ENCODE measurements at places on chromosomes 3 and 15.

DNA sequence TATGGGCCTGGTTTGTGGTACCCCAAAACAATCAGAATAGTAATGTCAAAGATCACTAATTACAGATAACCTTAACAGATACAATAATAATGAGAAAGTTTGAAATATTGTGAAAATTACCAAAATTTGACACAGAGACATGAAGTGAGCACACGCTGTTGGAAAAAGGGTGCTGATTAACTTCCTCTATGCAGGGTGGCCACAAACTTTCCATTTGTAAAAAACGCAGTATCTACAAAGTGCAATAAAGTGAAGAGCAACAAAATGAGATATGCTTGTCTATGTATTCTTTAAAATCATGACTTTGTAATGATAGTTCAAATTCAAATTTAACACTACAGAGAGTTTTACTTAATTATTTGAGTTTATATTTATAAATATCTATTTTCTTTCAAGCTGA lies 7.6 kb upstream of the TIGIT start:
- no peak for DNase-seq

DNA sequence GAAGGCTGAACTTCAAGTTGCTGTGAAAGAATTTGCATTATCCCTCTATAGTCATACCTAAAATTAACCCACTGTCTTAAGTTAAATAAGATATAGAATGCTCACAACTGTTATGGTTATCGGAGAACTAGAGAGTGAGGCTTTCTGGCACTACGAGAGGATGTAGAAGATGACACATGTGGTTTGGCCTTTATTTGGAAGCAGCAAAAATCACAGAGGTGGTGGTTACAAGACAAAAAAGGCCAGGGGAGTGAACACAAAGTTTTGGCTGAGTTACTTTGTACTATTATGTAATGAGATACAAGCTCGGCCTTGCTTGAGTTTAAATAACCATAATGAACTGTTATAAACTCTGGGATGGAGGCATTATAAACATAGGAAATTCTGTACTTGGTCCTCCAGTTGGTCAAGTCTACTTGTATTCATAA lies 78.3 kb upstream of the ICE2 start:
- no peak for DNase-seq

DNA sequence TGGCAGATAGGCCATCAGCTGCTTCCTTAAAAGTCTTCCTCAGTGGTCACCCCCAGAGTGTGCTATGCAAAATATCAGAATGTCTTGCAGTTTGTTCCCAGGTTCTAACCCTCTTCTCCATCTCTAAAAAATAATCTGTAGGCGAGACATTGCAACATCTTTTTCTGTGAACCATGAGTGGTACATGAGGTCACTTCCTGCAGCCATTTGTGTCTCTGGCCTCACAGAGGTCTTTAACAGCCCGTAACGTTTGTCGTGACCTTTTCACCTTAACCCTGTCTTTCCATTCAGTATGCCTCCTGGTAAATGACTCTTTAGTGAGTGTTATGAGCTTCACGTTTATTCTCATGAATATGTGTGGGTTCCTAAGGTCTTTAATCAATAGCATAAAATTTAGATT lies 145.4 kb downstream of the KLHL25 start:
- DNase-seq, result no peak

GRCh38 chr3:53023072-53023823 lies 22.6 kb downstream of the SFMBT1 start:
- no peak for DNase-seq

DNA sequence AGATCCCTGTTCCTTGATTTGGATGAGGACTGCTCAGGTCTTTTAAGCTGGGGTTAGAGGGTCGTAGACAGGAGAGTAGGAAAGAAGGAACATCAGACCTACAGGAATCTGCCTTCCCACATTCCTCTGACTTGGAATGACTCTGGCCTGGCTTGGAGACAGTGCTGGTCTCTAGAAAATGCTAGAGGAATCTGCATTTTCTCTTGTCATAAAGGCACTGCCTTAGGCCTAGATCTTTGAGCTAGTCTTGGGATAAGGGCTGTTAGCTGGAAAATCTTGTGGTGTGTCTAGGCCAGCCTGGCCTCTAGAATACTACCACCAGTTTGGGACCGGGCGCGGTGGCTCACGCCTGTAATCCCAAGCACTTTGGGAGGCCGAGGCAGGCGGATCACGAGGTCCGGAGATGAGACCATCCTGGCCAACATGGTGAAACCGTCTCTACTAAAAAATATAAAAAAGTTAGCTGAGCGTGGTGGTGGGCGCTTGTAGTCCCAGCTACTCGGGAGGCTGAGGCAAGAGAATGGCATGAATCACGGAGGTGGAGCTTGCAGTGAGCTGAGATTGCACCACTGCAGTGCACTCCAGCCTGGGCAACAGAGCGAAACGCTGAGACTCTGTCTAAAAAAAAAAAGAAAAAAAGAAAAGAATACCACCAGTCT lies 17.3 kb upstream of the BSN start:
- no peak for DNase-seq

DNA sequence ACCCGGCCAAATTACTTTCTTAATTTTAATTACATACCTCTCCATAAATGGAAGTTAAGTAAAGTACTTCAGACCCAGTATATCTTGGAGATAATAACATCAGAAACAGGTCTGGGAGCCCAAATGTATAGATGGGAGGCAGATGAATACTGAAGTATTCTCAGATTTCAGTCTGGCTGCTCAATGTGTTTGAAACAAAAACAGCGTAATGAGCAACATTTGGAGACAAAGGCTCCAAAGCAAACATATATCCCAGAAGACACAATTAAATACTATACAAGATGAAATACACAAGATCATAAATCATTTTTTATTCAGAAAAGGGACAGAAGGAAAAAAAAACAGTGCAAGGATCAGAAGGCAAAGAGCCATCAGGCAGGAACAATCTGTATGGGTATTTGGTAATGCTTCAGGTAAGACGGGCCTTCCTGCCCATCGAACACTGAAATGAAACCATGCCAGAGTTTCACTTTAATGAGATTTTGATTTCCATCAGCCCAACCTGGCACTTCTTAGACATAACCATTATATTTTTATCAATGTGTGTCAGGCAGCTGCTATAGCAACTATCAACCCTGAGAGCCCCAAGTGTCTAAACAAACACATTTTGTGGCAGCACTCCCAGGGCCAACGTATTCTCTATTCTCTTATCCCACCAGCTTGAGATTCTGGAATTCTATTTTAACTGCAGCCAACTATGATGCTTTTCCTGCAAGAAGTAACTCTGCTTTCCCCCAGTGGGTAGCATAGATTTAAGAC lies 210.8 kb downstream of the STT3B start:
- DNase-seq, result no peak

DNA sequence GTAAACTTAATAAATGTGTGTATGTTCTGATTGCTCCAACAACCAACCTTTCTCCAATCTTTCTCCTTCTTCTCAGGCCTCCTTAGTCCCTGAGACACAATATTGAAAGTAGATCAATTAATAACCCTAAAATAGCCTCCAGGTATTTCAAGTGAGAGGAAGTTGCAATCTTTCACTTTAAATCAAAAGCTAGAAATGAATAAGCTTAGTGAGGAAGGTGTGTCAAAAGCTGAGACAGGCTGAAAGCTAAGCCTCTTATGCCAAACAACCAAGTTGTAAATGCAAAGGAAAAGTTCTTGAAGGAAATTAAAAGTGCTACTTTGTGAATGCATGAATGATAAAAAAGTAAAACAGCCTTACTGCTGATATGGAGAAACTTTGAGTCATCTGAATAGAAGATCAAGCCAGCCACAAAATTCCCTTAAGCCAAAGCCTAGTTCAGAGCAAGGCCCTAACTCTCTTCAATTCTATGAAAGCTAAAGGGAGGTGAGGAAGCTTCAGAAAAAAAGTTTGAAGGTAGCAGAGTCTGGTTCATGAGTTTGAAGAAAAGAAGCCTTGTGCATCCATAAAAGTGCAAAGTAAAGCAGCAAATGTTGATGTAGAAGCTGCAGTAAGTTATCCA lies 38.6 kb downstream of the CCDC80 start:
- no peak for DNase-seq

- DNase-seq, result no peak
Observed at GRCh38 chr3:58474967-58475578, 16.8 kb upstream of the KCTD6 start.

DNA sequence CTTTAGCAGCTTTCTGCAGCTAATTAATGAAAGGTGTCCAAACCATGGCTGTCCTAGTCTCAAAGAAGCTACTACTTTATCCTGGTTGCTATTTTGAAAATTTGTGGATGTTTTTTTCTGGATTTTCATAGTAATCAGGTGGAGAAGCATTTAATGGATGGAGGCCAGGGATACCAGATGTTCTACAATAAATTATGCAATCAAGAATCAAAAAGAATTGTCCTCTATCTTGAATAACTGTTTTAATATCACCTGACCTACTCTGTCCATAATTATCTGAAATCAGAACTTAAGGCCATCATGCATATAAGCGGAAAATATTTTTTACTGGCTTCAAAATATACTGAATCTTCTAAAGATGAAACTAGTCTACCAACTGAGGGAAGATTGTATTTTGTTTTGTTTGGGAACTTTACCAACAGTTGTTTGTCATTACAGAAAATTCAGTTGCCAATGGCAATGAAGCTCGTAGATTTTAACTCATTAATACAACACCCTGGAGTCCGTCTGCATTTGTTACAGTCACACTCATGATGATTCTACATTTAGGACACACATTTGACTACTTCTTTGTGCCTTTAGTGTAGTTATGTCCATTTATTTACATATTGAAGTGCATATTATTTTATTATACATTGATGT lies 762.3 kb upstream of the GRM7 start:
- DNase-seq, result no peak

DNA sequence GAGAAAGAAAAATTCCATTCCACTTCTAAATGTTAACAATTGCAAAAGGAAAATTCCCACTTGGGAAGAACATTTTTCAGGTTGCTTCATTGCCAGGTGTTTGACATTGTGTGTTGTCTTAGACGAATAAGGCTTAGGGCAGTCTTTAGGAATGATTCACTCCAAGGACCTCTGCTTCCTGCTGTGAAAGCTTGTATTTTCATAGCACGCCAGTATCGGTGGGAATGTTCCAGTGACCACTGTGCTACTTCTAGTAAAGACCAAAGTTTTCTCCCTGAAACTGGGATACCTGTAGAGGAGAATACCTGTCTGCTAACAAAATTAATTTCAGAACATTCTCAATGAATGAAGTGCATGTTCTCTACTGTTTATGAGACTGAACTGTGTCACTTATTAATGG lies 64.1 kb downstream of the CDIN1 start:
- no peak for DNase-seq

DNA sequence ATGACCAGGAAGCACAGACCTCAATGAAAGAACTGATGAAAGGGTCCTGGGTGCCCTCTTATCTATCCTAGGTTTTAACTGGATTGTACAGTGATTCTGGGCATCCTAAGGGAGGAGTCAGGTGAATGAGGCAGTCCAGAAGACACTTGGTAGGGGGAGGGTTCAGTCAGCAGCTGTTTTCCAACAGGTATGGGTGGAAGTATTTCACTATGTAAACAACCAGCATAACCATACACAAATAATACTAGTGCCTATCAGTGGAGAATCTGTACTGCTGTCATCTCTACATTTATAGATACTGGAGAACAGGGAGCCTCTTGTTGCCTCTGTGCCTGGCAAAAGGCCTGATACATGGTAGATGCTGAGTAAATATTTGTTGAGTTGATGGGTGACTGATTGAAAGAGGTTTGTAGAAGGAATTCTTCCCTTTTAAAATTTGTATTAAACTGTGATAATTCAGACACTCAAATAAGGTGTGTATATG lies 328.5 kb downstream of the RBMS3 start:
- no peak for DNase-seq

DNA sequence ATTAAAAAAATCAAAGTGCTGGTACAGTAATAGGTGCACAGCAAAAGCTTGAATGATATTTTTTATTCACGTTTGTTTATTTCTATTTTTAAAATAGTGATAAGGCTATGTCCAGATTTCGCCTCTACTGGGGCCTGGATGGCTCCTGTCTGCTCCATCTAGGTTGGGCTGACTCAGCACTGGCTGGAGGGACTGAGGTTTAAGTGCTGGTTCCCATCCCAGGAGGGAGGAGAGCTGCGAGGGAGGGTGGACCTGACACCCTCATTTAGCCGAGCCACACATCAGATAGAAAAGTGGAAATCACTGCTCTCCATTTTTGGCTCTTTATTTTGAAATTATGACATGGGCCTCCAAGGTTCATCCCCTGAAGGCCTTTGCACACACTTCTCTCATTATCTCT lies 95.4 kb upstream of the AGBL1 start:
- no peak for DNase-seq

DNA sequence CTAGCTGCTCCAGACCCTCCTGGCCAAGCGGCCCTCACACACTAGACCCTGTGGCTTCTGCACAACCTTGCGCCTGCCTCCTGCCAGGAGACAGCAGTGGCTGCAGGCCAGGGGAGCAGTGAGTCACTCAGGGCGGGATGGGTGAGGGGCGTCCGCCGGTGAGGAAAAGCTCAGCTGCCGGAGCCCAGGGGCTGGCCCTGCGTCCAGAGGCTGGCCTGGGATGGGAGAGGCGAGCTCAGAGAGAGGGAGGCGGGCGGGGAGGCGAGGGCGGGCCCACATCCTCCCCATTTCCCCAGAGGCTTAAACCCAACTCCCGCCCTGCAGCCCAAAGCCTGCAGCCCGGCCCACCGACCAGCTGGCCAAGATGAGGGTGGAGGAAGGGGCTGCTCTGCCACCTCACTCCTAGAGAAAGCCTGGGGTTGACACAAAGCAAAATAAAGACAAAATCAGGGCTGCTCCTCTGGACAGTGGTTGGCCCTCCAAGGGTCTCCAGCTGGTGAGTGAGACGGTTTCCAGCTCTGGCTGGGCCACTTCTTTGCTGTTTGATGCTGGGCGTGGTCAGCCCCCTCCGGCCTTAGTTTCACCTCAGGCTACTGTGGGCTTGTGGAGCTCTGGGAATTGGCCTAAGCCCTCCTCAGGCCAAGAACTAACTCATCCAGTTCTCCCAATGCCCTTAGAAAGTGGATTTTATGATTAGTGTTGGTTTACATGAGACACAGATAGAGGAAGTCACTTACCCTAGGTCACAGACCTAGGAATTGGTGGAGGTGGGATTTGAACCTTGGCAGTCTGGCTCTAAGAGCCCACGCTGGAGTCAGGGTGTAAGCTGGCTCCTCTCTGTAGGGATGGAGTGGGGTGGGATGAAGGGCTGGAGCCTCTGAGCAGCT lies 50.6 kb downstream of the IQSEC1 start:
- DNase-seq, result no peak

DNA sequence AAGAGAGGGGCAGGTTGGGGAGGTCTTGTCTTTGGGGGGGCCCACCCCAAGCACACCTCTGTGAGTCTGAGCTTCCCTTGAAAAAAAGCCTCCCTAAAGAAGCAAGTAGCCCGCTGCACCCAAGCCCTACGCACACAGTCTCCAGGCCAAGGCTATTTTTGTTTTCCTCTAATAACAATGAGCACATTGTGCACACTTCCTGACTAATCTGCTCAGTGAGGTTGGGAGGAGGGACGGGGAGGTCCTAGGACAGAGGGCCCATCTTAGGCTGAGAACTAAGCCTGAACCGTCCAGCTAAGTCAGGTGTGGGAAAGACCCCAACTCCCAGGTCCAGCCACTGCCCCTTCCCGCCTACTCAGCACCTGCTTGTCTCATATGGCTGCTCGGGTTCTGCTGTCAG lies 87.2 kb downstream of the HMG20A start:
- no peak for DNase-seq

Measured in CD4-positive, alpha-beta T cell (primary cell).